ENCODE measurements at places on chromosomes 3 and 15. TPM values are rescaled to one million over a fixed set of nuclear protein-coding genes. Genes with fewer than 3 reads are reported as not detected.

Gene GXYLT2
- 18.1 TPM for total RNA-seq

Gene ACAN
- not detected for total RNA-seq

Gene MAP1A
- 60.9 TPM for total RNA-seq

Gene SLC9C1
- not detected for total RNA-seq

Gene KIF7
- 12.2 TPM for total RNA-seq

Gene RBP2
- total RNA-seq: not detected

Gene TGFBR2
- 37.1 TPM for total RNA-seq

Gene PIGZ
- 1.7 TPM for total RNA-seq

Gene CX3CR1
- not detected for total RNA-seq

Gene GJD2
- not detected for total RNA-seq

Gene TGM4
- total RNA-seq: not detected

Gene WNT5A
- total RNA-seq: 1,105 TPM

Gene PTPN23
- total RNA-seq: 25.4 TPM

Gene MST1R
- 0.32 TPM for total RNA-seq

Gene FES
- 26.1 TPM for total RNA-seq

Gene SETMAR
- 11.3 TPM for total RNA-seq

Gene SLC28A1
- total RNA-seq: not detected

Gene FAIM
- 10.3 TPM for total RNA-seq

Gene OSBPL10
- total RNA-seq: 16.8 TPM

Gene POMGNT2
- 9.7 TPM for total RNA-seq

Gene DNAJC19
- total RNA-seq: 42.3 TPM

Gene LTK
- total RNA-seq: 1.6 TPM

Gene PAK6
- under 0.01 TPM for total RNA-seq

Gene ADGRG7
- total RNA-seq: not detected

All from fibroblast of villous mesenchyme (primary cell).